ENCODE measurements at places on chromosomes 3 and 15.

DNA sequence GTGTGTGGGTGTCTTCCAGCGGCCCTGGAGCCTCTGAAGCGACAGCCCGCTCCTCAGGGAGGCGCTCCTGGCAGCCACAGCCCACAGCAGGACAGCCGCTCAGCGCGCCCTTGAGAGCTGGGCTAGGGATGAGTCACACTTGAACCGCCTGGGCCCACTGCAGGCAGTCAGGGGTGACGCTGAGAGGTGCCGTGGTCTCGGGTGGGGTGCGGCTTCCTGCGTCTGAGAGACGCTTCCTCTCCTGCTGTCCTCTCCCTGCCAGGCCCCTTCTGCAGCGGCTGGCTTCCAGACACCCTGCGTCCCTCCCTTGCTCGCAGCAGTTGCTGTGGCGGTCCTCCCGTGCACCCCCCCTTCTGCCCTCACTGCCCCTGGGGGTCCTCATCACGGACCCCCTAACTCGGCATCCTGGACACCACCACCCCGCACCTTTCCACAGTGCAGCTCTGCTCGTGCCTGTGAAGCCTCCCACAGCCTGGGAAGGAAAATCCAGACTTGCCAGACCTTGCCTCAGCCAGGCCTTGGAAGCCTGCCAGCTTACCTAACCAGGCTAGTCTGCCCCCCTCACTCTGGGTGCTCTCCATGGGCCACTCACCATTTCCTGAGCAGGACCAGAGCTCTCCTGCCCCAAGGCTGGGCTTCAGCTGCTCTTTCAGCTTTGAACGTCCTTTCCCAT, 1.1 kb upstream of the SPTBN5 start:
- no peak for DNase-seq

DNA sequence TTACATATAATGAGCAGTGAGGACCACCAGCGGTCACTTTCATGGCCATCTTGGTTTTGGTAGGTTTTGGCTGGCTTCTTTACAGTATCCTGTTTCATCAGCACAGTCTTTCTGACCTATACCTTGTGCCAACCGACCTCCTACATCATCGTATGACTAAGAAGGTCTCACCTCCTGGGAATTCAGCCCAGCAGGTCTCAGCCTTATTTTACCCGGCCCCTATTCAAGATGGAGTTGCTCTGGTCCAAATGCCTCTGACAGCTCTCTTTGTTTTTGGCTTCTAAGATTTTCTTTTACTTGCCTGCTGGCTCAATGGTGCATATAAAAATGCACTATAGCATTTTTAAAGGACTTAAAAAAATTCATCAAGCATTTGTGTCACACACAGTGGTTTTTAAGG, 3.2 kb upstream of the MME start:
- DNase-seq, result no peak

- DNase-seq, result no peak
Observed at GRCh38 chr15:33754242-33754641, 214.1 kb upstream of the CHRM5 start.

- DNase-seq, result no peak
Observed at GRCh38 chr3:85007195-85008094, 48.7 kb downstream of the CADM2 start.

DNA sequence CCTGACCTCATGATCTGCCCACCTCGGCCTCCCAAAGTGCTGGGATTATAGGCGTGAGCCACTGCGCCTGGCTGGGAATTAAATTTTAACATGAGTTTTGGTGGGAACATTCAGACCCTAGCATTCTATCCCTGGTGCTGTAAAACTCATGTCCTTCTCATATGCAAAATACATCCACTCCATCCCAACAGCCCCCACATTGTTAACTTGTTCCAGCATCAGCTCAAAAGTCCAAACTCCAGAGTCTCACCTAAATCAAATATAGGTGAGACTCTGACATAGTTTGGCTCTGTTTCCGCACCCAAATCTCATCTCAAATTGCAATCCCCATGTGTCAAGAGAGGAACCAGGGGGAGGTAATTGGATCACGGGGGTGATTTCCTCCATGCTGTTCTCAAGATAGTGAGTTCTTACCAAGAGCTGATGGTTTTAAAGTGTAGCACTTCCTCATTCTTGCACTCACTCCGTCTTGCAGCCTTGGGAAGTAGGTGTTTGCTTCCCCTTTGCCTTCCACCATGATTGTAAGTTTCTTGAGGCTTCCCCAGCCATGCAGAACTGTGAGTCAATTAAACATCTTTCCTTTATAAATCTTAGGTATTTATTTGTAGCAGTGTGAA, 96.2 kb upstream of the PLCL2 start:
- DNase-seq, result no peak

DNA sequence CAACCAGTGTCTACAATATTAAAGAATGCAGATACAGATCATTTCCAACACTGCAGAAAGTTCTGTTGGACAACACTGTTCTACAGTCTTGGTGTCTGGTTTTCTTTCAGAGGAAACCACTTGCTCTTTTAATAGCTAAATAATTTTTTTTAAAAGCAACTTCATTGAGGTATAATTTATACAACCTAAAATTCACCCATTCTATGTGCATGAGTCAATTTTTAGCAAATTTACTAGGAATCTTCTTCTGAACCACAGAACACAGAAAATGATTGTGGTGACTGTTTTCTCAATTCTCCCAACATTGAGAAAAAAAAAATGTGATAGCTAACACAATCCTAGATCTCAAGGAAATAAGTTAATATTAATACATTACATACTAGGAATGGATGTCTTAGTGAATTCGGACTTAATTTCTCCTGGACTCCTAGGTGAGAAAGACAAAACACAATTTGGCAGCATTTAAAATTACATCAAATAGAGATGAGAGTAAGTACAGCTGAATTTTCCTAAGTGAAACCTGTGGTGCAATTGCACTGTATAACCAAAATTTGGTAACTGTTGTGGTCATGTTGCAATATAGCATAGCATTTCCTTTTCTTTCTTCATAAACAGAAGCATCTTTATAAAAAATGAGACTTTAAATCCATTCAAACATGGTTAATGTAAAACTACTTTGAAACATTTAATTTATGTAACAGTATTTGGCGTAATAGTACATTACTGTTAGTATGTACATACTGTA, 15.3 kb upstream of the PLCL2 start:
- DNase-seq, result no peak

DNA sequence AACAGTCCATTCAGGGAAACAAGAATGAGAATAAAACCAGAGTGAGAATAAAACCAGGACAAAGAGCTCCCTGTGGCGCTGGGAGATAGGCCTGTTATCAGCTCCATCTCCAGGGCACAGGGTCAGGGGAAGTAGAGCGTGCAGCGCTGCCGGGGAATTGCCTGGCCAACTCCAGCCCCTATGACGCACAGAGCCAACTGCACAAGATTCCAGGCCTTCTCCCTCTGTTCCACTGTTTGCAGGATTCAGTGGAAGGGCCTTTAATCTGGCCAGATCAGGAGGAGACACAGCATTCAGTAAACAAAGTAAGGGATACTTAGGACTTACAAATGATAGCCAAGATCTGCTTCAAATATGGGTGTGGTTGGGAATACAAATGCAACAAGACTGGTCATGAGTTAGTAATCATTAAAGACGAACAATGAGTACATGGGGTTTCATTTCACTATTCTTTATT, 49.4 kb downstream of the ITGB5 start:
- no peak for DNase-seq

DNA sequence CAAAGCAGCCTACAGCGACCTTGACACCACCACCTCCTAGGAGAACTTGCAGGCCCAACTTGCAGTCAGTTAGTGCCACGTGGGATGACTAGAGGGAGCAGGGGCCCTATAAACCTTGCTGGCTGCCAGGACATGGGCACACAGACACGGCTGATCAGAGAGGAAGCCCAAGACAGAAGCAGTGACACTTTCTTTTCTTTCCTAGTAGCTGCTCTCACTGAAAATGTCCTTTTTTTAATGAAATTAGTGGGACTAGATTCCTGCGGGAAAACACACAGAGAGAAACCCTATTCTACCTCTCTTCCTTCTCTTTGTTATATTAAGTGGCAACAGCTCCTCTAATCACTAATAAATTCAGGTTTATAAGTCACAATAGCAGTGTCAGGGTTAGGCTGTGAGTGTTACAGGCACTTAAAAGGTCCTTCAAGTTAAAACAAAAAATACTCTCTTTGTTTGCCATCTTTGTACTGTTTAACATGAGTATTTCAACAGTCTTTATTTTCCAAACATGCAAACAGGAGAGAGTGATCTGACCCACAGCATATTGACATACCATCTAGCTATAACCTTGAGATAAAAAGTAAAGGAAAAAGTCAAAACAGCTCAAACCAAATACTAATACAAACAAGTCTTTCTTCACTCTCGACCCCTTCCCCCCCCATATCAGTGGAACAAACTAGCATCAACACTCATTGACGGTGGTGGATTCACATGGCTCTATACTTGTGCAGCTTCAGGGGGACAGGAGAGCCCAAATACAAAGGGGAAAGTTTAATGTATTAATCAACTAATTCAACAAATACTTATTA, 2.1 kb upstream of the TMEM212 start:
- DNase-seq, result no peak

DNA sequence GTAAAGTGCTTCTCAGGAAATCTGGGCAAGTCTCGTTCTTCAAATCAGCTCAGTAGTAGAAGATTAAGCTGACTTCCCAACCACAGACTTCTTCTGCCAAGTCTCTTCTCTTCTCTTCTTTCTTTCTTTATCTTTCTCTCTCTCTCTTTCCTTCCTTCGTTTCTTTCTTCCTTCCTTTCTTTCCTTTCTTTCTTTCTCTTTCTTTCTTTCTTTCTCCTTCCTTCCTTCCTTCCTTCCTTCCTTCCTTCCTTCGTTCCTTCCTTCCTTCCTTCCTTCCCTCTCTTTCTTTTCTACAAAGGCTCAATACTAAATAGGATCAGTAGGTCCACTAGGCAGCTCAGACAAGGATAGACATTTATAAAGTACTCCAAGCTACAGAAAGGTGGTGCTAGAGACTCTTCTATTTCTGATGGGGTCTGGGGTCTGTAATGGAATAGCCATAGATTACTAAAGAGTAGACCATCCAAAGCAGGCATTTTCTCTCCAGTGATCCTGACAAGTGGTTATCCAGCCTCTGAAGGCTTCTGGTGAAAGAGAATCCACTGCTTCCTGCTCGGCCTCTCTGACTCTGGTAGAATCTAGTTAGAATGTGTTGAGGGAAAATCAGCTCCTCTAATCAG, 100.8 kb downstream of the TPRG1 start:
- no peak for DNase-seq

DNA sequence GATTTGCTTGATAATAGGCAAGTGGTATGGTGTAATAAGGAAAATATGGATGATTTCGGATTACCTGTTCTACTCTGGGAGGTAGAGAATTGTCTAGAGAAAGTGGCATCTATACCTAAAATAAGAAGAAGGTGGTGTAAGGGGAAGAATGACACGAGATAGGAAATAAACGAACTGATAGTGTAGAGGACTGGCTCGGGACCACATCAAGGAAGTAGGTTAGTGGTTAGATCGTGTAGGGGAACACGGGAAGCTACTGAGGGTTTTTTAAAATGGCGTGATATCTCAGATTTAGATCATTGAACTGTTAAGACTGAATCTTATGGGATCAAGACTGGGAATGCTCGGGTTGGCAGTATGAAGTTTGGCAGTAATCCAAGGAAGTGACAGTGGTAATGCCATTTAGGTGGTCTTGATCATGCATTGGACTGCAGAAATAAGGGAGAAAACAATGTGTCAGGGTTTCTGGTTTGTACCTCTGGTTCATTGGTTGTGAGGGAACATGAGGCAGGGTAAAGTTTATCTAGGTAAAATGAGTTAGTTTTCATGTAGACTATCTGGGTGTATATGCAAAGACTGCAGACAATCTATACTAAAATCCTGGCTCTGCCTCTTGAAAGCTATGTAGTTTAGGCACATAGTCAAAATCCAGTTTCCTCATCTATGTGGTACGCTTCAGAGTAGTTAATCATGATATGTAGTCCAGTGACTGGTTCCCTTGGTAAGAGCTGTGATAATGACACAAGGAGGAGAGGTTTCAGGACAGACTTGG, 7.4 kb downstream of the RPL14 start:
- DNase-seq, result no peak

GRCh38 chr15:27219636-27220035, 248.7 kb downstream of the GABRG3 start:
- no peak for DNase-seq

DNA sequence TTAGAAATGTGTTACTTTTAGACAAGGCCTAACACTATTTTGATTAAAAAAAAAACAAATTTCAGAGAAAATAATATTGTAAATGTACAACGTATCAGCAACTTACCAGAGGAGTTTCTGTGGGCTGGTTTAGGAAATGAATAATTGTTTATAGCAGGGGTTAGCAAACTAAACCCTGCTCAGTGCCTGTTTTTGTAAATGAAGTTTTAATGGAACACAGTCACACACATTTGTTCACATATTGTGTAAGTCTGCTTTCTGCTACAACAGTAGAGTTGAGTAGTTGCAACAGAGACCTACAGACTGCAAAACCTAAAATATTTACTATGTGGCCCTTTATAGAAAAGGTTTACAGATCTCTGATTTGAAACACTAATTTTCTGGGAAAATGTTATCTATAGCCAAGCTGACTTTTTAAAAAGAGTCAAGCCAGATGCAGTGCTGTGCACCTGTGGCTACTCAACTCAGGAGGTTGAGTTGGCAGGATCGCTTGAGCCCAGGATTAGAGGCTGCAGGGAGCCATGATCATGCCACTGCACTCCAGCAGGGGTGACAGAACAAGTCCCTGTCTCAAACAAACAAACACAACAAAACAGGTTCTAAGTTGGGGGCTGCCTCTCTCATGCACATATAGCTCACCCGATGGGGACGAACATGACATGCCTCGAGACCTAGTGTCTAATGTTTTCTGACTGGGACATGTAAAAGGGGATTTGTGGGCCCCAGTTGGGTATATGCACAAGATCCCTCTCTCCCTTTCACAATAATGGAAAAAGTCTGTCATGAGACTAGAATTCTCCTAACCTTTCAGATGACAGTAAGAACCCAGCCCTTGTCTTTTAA, 182.5 kb downstream of the TNIK start:
- no peak for DNase-seq

DNA sequence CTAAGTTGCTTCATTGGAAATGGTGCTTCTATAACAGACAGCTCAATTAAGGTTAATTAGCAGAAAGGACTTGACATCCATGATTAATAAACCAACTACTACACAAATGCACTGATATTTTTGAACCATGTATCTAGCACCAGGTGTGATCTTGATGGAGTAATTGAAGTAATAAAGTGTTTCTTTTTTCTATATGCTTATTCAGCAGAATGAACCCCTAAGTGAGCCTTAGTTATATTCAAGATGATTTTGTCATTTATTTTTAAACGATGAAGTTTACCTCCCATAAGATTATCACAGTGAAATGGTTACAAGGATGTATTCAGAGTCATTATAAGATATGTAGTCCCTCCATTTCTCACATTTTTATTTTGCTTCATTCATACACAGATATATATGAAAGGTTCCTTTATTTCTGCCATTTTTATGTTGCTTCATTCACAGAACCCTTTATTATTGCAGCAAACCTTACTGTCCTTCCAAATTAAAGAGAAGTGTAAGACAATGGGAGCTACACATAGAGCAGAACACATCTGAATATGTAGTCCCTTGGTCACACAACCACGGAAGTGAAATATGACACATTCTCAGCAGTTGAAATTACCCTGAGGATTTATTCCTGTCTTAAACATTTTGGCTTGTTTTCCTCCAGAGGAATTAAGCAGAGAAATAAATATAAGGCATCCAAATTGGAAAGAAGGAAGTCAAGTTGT, 295.0 kb downstream of the RAP2B start:
- DNase-seq, result no peak

Data from NCI-H1930 (cell line).